ENCODE measurements at places on chromosomes 4 and X. TPM values are rescaled to one million over a fixed set of nuclear protein-coding genes. Genes with fewer than 3 reads are reported as not detected.

The EPHA5 gene
- total RNA-seq: under 0.01 TPM

DNA sequence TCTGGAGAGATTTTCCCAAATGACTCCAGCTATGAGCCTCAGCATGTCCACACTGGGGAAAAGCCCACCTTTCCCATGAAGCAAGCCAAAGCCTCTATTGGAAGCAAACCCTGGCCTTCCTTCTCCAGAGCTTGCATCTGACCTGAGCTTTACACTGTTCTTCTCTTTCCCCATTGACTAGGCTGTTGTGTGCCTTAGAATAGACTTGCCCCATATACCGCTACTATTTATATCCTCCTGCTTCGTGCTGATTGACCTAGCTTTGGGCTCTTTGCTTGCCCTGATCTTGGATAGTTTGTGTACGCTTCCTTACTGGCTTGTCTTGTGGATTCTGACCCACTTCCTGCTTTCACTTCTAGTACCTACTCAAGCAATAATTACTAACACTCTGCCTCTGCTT is 30.9 kb downstream of the FAM9B start:
- no peaks in the 10 kb centered on the region for H3K27me3 ChIP-seq
- H3K36me3 ChIP-seq: no peaks in the 10 kb centered on the region
- no peak for DNase-seq
- H3K4me3 ChIP-seq: no peak overlapping the region

GRCh38 chr4:2858451-2859217 is 15.0 kb downstream of the ADD1 start:
- no peaks in the 10 kb centered on the region for H3K27me3 ChIP-seq
- peak overlapping the region; percentile 30 for H3K27ac ChIP-seq
- peaks cover 2% of the 10 kb centered on the region for H3K36me3 ChIP-seq
- H3K4me3 ChIP-seq: no peak overlapping the region
- DNase-seq: peak; percentile 69

The TBL1X gene
- total RNA-seq: 22.1 TPM

DNA sequence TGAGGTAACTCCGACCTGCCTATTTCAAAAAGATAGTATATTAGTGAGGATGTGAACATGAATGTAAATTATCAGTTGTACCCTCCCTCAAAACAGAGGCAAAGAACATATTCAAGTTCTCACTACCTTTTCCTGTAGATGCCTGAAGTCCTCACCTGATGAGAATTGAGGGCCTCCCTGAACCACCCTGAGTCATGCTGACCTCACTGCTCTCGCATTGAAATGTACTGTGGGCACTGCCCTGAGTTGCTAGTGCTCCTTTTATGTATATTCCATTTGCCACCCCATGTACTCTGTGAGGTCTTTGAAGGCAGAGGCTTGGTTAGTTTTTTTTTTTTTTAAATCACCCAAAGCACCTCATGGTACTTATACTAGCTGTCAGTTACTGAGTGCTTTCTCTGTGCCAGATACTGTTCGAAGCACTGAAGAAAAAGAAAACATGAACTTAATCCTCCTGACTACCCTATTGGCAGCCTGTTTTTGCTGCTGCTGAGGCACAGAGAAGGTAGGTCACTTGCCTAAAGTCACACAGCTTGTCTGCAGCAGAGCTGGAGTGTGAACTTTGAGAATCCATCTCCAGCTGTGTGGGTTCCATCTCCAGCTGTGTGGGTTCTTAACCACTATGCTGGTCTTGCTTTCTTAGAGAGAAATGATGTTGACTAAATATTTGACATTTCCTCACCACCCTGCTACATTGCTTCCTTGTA is 253.1 kb upstream of the GPC4 start:
- DNase-seq: no peak
- no peak overlapping the region for H3K27ac ChIP-seq
- no peak overlapping the region for H3K4me3 ChIP-seq
- no peaks in the 10 kb centered on the region for H3K4me1 ChIP-seq

The SULT1B1 gene
- total RNA-seq: not detected

GRCh38 chr4:91147067-91147466 is 1019.9 kb downstream of the CCSER1 start:
- DNase-seq: no peak
- H3K4me1 ChIP-seq: no peaks in the 10 kb centered on the region
- H3K27me3 ChIP-seq: no peaks in the 10 kb centered on the region
- no peak overlapping the region for H3K4me3 ChIP-seq
- no peaks in the 10 kb centered on the region for H3K36me3 ChIP-seq
- no peak overlapping the region for H3K27ac ChIP-seq

The NHS gene
- total RNA-seq: 3.8 TPM

- H3K4me3 ChIP-seq: no peak overlapping the region
- H3K27me3 ChIP-seq: no peaks in the 10 kb centered on the region
- no peaks in the 10 kb centered on the region for H3K36me3 ChIP-seq
These were observed 380.5 kb downstream of the SH2D1A start for GRCh38 chrX:124726881-124727280.
